ENCODE measurements at places on chromosomes 11 and 22. TPM values are rescaled to one million over a fixed set of nuclear protein-coding genes. Genes with fewer than 3 reads are reported as not detected.

DNA sequence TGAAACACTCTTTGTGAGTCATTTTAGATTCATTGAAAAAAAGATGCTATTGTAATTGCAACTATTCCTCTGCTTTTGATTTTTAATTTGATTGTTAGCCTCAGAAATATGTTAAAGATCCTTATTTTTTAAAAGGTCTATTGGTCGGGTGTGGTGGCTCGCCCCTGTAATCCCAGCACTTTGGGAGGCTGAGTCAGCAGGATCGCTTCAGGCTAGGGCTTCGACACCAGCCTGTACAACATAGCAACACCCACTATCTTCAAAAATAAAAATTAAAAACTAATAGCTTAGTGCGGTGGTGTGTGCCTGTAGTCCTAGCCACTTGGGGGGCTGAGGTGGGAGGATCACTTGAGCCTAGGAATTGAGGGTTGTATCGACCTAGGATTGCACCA, 71.9 kb upstream of the MYO18B start:
- no peak overlapping the region for H3K4me3 ChIP-seq
- H3K36me3 ChIP-seq, result peaks cover 36% of the 10 kb centered on the region
- no peak for DNase-seq
- H3K27me3 ChIP-seq, result no peaks in the 10 kb centered on the region

GRCh38 chr22:30876915-30877553, 91.5 kb downstream of the MORC2 start:
- no peaks in the 10 kb centered on the region for H3K4me1 ChIP-seq
- no peak overlapping the region for H3K27ac ChIP-seq
- H3K4me3 ChIP-seq, result no peak overlapping the region
- DNase-seq, result no peak
- no peaks in the 10 kb centered on the region for H3K36me3 ChIP-seq

- H3K27ac ChIP-seq, result no peak overlapping the region
- peaks cover 8% of the 10 kb centered on the region for H3K36me3 ChIP-seq
- no peak for DNase-seq
Observed at GRCh38 chr11:96102664-96103078, 178.8 kb upstream of the MTMR2 start.

DNA sequence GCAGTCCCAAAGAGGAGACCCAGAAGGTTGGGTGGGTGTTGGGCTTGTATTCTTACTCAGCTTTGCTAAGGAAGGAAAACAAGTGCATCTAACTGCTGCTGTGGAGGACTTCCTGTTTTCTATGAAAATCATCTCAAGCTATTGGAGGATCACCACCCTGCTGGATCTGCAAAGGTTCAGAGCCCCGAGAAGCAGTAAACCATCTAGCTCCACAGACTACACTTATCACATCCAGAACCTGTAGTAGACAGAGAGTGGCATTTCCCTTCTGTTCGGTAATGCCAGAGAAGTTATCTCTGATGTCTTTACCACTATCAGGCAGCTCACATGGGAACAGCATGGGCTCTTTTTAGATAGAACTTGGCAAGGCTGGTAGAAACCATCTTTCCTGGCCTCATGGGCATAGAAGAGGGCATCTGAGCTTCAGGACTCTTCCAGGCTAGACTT, 21.7 kb downstream of the KCNJ1 start:
- H3K27ac ChIP-seq, result peak overlapping the region; percentile 21
- peaks cover 37% of the 10 kb centered on the region for H3K4me1 ChIP-seq
- no peak overlapping the region for H3K4me3 ChIP-seq
- H3K36me3 ChIP-seq, result peaks cover 6% of the 10 kb centered on the region

- H3K4me3 ChIP-seq, result no peak overlapping the region
- no peaks in the 10 kb centered on the region for H3K36me3 ChIP-seq
- no peak for DNase-seq
- no peaks in the 10 kb centered on the region for H3K4me1 ChIP-seq
Observed at GRCh38 chr11:26710489-26710888, 11.4 kb downstream of the SLC5A12 start.

DNA sequence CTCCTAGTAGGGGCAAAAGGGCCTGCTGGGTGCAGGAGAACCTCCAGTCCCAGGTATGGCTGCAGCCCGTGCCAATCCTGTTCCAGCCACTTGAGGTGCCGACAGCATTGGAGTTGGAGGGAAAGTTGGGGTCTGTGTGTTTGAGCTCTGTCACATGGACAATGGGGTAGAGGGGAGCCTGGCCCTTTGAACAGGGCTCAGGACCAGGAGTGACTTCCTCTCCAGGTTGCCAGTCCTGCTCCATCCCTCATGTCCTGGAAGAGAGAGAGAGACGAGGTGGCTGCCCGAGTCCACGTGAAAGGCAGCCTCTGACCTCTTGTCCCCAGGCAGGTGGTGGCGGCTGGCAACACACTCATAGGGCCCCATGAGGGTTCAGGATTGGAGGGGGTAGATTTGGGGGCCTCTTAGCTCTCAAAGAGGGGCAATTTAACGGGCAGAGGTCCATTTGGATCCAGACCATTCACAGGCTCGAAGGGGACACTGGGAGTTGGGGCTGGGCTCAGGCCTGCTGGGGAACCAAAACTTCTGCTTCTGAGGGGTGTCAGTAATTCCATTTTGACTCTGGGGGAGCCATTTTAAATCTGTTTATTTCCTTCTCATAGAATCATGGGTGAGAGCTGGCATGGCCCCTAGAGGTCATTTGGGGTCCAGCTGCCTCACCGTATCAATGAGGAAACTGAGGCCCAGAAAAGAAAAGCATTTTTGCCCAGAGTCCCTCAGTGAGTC, 4.1 kb downstream of the ADORA2A start:
- H3K4me1 ChIP-seq, result peaks cover 84% of the 10 kb centered on the region
- H3K27ac ChIP-seq, result peak overlapping the region; percentile 81
- peaks cover 3% of the 10 kb centered on the region for H3K27me3 ChIP-seq
- peaks cover 12% of the 10 kb centered on the region for H3K36me3 ChIP-seq
- no peak for DNase-seq

- no peaks in the 10 kb centered on the region for H3K4me1 ChIP-seq
- H3K27ac ChIP-seq, result no peak overlapping the region
- no peak overlapping the region for H3K4me3 ChIP-seq
- DNase-seq, result no peak
- no peaks in the 10 kb centered on the region for H3K36me3 ChIP-seq
- H3K27me3 ChIP-seq, result peaks cover 12% of the 10 kb centered on the region
Observed at GRCh38 chr11:115276191-115276590, 228.0 kb downstream of the CADM1 start.

DNA sequence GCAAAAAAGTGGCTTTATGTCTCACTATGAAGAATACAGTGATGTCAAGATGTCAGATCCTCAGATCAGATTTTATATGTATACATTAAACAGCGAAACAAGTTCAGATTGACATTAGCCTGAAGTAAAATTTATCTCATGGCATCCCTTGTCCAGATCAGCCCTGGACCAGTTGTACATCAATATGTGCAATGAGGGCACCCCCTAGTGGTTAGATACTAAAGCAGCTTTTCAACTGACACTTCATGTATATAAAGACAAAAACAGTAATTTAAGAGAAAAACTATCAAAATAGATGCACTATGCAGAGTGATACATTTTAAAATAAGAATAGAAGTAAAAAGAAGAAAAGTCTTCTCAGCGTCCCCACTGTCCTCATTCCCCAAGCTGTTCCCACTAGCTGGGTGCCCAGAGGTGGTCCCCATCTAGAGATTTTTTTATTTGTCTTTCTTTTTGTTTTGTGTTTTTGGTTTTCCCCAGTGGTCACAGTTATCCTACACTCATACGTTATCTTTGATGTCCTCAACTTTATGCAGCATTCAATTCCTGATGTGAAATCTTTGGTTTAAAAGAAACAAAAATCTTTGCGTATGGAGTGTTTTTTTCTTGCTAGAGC, 2193.4 kb upstream of the RAG2 start:
- no peak overlapping the region for H3K4me3 ChIP-seq
- no peaks in the 10 kb centered on the region for H3K36me3 ChIP-seq
- no peaks in the 10 kb centered on the region for H3K27me3 ChIP-seq
- no peak overlapping the region for H3K27ac ChIP-seq
- H3K4me1 ChIP-seq, result no peaks in the 10 kb centered on the region

DNA sequence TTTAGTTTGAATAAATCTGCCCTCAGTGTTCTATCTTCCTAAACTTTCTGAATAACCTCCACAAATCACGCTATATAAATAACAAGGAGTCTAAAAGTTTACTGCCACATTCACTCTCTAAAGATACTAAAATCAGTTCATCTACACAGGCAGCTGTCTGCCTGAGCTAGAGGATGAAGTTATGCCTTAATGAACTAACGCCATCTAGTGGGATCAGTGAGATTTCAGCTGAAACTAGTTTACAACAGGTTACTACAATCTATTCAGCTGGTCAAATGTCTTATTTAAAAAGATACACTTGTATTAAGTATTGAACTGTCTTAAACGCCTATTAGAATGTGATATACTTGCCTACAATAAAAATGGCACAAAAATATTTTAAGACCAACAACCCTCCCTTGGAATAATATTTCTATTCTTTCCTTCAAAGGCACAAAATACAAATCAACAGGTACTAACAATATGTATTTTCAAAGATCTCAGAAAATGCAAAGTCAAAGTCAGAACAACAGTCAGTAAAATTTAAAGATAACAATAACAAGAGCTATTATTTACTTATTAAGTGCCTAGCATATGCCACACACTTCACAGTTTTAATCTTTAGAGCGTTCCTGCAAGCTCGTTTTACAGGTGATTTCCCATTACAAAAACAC, 84.1 kb downstream of the LARGE2 start:
- no peaks in the 10 kb centered on the region for H3K27me3 ChIP-seq
- no peak for DNase-seq
- no peak overlapping the region for H3K4me3 ChIP-seq

DNA sequence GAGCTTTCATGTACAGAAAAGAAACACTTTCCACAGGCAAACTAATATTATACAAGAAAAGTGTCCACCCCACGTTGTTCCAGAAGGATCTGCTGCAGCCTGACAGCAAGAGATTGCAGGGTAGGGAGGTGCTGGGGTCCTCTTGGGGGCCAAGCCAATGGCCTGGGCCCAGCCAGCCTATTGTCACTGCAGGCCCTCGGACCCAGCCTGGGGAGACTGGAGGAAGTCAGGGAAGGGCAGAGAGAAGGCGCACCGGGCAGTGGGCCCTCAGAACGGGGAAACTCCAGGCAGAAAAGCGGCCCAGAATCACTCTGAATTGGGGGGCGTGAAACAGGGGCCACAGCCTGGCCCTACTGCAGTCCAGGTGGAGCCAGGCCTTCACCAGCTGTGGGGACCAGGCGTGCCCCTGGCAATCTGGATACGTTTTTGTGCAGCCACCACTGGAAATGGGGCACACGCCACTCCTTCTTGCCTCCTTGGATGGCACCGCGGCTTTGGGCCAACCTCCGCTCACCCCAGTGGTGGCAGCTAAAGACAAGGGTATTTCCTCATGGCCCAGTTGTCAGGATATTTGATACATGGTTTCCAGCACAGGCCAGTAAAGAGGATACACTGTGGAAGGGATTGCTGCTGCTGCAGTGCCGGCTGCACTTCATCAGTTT, 3.9 kb upstream of the NAP1L4 start:
- no peak overlapping the region for H3K4me3 ChIP-seq
- H3K27ac ChIP-seq, result no peak overlapping the region
- no peaks in the 10 kb centered on the region for H3K4me1 ChIP-seq
- no peaks in the 10 kb centered on the region for H3K27me3 ChIP-seq
- peaks cover 10% of the 10 kb centered on the region for H3K36me3 ChIP-seq

GRCh38 chr11:83643115-83643514, 356.9 kb upstream of the CCDC90B start:
- no peaks in the 10 kb centered on the region for H3K4me1 ChIP-seq
- H3K27me3 ChIP-seq, result no peaks in the 10 kb centered on the region
- H3K27ac ChIP-seq, result no peak overlapping the region
- H3K4me3 ChIP-seq, result no peak overlapping the region
- no peaks in the 10 kb centered on the region for H3K36me3 ChIP-seq
- DNase-seq, result no peak

GRCh38 chr11:110317516-110317932, 21.1 kb upstream of the RDX start:
- no peaks in the 10 kb centered on the region for H3K27me3 ChIP-seq
- H3K27ac ChIP-seq, result no peak overlapping the region

Gene SCUBE1
- not detected for total RNA-seq

Gene GDPD4
- total RNA-seq, result not detected

Gene NLRP6
- total RNA-seq, result 5.2 TPM

Gene CRYAB
- not detected for total RNA-seq

Gene BTG4
- not detected for total RNA-seq

Gene CCDC87
- total RNA-seq, result 0.29 TPM
